Cardiac muscle cell (in vitro differentiated cells and primary cell): ENCODE measurements at places on chromosomes 7 and 10.

DNA sequence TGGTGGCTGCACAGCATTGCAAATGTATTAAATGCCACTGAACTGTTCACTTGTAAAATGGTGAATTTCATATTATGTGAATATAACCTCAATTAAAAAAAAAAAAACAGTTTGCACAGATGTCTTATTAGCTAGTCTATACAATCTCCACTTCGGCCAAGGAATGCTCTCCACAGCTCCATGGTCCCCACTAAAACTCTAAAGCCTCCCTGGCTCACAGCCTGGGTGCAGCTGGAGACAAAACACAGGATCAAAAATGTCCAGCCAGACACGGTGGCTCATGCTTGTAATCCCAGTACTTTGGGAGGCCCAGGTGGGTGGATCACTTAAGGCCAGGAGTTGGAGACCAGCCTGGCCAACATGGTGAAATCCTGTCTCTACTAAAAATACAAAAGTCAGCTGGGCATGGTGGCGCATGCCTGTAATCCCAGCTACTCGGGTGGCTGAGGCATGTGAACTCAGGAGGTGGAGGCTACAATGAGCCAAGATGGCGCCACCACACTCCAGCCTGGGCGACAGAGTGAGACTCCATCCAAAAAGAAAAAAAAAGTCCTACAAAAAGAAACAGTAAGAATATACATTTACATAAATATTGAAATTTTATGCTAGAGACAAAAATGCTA lies 66.0 kb downstream of the SRPK2 start:
- H3K4me1 ChIP-seq, result no peaks in the 10 kb centered on the region
- no peaks in the 10 kb centered on the region for H3K36me3 ChIP-seq
- no peak for DNase-seq
- no peak overlapping the region for H3K4me3 ChIP-seq

GRCh38 chr7:7964250-7964649 lies 4.3 kb upstream of the GLCCI1 start:
- DNase-seq, result no peak
- no peaks in the 10 kb centered on the region for H3K27me3 ChIP-seq
- H3K27ac ChIP-seq, result no peak overlapping the region
- no peak overlapping the region for H3K4me3 ChIP-seq
- H3K4me1 ChIP-seq, result no peaks in the 10 kb centered on the region
- no peaks in the 10 kb centered on the region for H3K36me3 ChIP-seq

- H3K27me3 ChIP-seq, result peaks cover 81% of the 10 kb centered on the region
- no peak overlapping the region for H3K4me3 ChIP-seq
- H3K36me3 ChIP-seq, result no peaks in the 10 kb centered on the region
- H3K27ac ChIP-seq, result no peak overlapping the region
- H3K4me1 ChIP-seq, result peaks cover 4% of the 10 kb centered on the region
These were observed 1.2 kb downstream of the SFRP4 start for GRCh38 chr7:37915438-37915837.

DNA sequence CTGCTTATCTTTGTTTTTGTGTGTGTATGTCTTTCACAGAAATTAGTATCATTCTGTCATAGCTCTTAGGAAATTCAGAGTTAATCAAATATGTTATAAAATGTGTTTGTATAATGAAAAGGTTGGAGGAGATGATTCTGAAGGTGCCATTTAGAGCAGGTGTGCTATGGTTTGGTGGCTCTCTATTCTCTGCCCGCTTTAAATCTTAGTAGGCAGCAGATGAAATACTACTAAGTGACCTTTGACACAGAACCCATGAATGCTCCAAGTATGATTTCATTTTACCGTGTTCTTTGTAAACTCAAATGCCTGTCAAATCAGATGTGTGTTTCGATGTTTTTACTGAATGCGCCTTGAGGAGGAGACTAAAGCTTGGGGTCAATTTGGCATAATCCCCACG lies 24.5 kb downstream of the ZEB1 start:
- H3K27ac ChIP-seq, result no peak overlapping the region
- H3K4me1 ChIP-seq, result no peaks in the 10 kb centered on the region
- no peaks in the 10 kb centered on the region for H3K27me3 ChIP-seq
- no peak overlapping the region for H3K4me3 ChIP-seq
- no peak for DNase-seq
- no peaks in the 10 kb centered on the region for H3K36me3 ChIP-seq

DNA sequence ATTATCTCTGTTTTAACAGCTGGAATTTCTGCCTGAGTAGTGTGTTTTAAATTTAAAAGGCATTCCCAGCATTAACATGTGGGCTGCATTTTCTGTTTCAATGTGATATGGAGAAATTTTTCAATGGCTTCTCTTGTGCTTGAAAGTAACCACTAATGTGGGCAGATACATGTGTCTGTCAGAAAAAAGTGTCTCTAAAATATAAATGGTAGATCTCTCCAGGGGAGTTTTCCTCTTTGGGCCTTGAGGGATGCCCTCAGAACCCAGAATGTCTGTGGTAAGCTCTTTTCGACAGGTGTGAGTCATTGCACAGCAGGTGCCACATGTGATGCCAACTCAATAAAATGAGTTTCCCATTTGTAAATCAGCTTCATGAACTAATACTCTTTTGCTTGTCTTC lies 221.1 kb downstream of the SEMA3E start:
- H3K27me3 ChIP-seq, result no peaks in the 10 kb centered on the region
- H3K36me3 ChIP-seq, result no peaks in the 10 kb centered on the region
- no peak overlapping the region for H3K27ac ChIP-seq
- no peak for DNase-seq
- H3K4me3 ChIP-seq, result no peak overlapping the region
- H3K4me1 ChIP-seq, result no peaks in the 10 kb centered on the region

GRCh38 chr10:83603708-83604107 lies 535.6 kb upstream of the GHITM start:
- H3K4me1 ChIP-seq, result peaks cover 32% of the 10 kb centered on the region
- no peak overlapping the region for H3K4me3 ChIP-seq
- no peaks in the 10 kb centered on the region for H3K27me3 ChIP-seq
- H3K27ac ChIP-seq, result peak overlapping the region; percentile 69
- DNase-seq, result no peak

- H3K27ac ChIP-seq, result peak overlapping the region; percentile 26
- no peak overlapping the region for H3K4me3 ChIP-seq
- peak; percentile 34 for DNase-seq
- H3K4me1 ChIP-seq, result peaks cover 42% of the 10 kb centered on the region
- no peaks in the 10 kb centered on the region for H3K36me3 ChIP-seq
- H3K27me3 ChIP-seq, result no peaks in the 10 kb centered on the region
These were observed 62.6 kb downstream of the CCNY start for GRCh38 chr10:35398908-35399307.

- no peak overlapping the region for H3K4me3 ChIP-seq
- no peak for DNase-seq
- peaks cover 5% of the 10 kb centered on the region for H3K36me3 ChIP-seq
These were observed 238.1 kb downstream of the BMPER start for GRCh38 chr7:34143402-34143801.

DNA sequence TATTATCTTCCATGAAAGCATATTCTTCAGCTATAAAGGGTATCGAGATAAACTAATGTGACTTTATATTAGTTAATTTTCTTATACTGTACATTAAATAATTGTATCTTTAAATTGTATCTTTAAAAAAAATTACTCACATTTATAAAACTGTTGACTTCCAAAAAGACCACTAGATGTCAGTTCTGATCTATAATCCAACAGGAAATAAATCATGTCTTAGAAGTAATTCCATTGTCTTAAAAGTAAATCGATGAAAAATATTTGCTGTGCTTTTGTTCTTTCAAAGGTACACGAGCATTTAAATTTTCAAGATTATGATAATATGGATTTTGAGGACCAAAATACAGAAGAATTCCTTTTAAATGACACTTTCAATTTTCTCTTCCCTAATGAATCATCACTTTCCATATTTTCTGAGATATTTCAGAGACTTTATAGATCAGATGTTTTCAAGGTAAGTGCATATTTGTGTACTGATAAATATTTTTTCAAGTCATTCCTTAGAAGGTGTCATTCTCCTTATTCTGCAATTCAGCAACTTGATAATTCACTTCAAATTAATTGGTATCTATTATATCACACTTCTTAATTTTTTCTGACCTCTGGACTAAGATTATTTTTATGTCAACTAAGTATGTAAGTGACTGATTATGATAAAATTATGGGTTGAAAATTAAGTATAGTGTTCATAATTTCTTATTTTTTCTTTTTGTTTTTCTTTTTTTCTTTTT lies 138.5 kb downstream of the CPED1 start:
- no peak overlapping the region for H3K4me3 ChIP-seq
- H3K36me3 ChIP-seq, result no peaks in the 10 kb centered on the region
- no peak overlapping the region for H3K27ac ChIP-seq
- H3K4me1 ChIP-seq, result no peaks in the 10 kb centered on the region
- no peaks in the 10 kb centered on the region for H3K27me3 ChIP-seq
- DNase-seq, result no peak

GRCh38 chr7:141452911-141453310 lies 98.3 kb upstream of the AGK start:
- H3K27me3 ChIP-seq, result no peaks in the 10 kb centered on the region
- no peaks in the 10 kb centered on the region for H3K4me1 ChIP-seq

DNA sequence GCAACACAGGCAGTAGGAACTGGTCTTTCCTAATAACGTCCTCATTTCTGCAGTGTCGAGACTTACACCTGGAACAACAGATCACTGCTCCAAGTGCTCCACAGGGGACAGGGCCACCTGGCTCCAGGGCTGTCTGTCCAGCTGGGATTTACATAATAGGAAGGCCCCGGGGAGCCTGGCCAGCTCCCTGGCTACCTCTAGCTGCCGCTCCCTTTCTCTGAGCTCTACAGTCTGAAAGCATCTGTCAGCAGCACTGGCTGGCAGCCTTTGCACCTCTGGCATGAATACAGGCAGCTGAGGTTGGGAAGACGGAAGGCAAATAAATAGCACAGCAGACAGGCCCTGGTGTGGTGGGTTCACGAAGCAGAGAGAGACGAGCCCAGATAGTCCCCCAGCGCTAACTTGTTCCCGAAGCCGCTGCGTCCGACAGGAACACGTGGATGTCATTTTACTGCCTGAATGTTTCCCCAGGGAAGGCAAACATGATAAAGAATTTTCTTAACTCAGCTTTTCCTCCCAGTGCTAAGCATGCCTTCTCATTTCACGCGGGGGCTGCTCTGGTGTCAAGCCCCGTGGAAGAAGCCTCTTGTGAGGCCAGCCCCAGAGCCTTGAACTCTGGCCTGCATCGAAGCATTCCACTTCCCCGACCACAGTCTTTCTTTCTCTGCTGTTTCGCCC lies 105.4 kb downstream of the ITIH5 start:
- DNase-seq, result peak; percentile 73
- no peaks in the 10 kb centered on the region for H3K36me3 ChIP-seq
- no peaks in the 10 kb centered on the region for H3K27me3 ChIP-seq
- H3K4me1 ChIP-seq, result peaks cover 4% of the 10 kb centered on the region
- peak overlapping the region; percentile 3 for H3K27ac ChIP-seq
- no peak overlapping the region for H3K4me3 ChIP-seq

DNA sequence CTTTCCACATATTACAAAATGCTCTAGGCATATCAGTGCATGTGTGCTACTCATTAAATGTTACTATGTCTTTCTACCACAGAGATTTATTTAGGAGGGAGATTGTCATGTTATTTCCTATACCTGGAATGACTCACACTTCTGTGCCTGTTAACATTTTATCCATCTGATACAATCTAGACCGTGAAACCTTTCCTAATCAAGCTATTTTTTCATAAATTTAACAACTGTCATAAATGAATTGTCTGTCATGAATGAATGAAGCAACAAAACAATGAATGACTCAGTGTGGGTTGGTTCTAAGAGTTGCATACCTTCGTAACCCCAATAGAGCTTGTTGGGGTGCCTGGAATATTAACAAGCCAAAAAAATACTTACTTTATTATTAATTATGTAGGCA lies 554.3 kb downstream of the GRM8 start:
- no peak overlapping the region for H3K27ac ChIP-seq
- H3K4me3 ChIP-seq, result no peak overlapping the region
- DNase-seq, result no peak
- H3K4me1 ChIP-seq, result peaks cover 4% of the 10 kb centered on the region
- no peaks in the 10 kb centered on the region for H3K27me3 ChIP-seq

- H3K27ac ChIP-seq, result no peak overlapping the region
- H3K4me1 ChIP-seq, result no peaks in the 10 kb centered on the region
These were observed 124.8 kb downstream of the ACTR3B start for GRCh38 chr7:152884321-152884720.

DNA sequence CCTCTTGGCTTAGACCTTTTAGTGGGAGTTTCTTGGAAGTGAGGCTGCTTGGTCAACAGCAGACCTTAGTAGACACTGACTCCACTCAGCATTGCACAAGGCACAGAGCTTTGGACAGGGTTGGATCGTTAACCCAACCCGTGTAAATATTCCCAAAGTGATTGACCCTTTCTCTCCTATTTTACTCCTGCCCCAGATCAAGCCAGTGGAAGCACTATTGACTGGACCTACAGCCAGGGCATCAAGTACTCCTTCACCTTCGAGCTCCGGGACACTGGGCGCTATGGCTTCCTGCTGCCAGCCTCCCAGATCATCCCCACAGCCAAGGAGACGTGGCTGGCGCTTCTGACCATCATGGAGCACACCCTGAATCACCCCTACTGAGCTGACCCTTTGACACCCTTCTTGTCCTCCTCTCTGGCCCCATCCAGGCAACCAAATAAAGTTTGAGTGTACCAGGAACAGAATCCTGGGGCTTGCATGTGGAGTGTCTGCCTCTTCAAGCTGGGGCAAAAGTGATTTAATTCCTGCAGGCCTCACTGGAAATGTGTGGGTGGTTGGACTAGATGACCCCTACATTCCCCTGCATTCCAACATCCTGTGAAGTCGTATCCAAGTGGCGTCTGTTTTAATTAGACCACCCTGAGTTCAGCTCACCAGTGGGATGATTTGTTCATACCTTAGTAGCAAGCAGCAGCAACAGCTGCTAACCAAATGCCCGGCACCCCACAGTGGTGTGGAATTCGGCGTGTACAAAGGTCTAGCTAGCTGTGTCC lies 7.5 kb downstream of the CPA1 start:
- H3K27ac ChIP-seq, result no peak overlapping the region
- no peak overlapping the region for H3K4me3 ChIP-seq
- no peaks in the 10 kb centered on the region for H3K36me3 ChIP-seq
- H3K4me1 ChIP-seq, result peaks cover 3% of the 10 kb centered on the region
- DNase-seq, result no peak
- no peaks in the 10 kb centered on the region for H3K27me3 ChIP-seq

- no peak overlapping the region for H3K27ac ChIP-seq
- no peaks in the 10 kb centered on the region for H3K27me3 ChIP-seq
- H3K36me3 ChIP-seq, result no peaks in the 10 kb centered on the region
- peaks cover 28% of the 10 kb centered on the region for H3K4me1 ChIP-seq
These were observed 63.7 kb downstream of the ZNRF2 start for GRCh38 chr7:30348083-30348560.

DNA sequence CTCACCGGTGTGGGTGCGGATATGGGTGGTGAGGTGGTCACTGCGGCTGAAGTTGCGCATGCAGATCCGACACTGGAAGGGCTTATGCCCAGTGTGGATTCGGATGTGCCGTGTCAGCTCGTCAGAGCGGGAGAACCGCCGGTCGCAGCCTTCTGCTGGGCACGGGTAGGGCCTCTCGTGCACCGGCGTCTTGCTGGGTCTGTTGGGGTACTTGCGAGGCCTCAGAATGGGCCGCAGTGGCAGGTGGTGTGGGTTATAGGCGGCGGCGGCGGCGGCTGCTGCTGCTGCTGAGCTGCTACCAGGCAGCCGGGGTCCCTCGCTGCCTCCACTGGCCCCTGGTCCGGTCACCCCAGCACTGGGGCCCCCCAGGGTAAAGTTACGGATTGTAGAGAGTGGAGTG lies 2.7 kb downstream of the EGR2 start:
- H3K36me3 ChIP-seq, result no peaks in the 10 kb centered on the region
- H3K4me3 ChIP-seq, result no peak overlapping the region
- peaks cover 5% of the 10 kb centered on the region for H3K4me1 ChIP-seq
- no peak overlapping the region for H3K27ac ChIP-seq
- peaks cover 64% of the 10 kb centered on the region for H3K27me3 ChIP-seq

GRCh38 chr10:96642530-96642929 lies 55.7 kb upstream of the TM9SF3 start:
- DNase-seq, result no peak
- peaks cover 16% of the 10 kb centered on the region for H3K4me1 ChIP-seq
- peak overlapping the region; percentile 61 for H3K27ac ChIP-seq
- H3K4me3 ChIP-seq, result no peak overlapping the region
